ENCODE measurements at places on chromosomes 16 and 17.

DNA sequence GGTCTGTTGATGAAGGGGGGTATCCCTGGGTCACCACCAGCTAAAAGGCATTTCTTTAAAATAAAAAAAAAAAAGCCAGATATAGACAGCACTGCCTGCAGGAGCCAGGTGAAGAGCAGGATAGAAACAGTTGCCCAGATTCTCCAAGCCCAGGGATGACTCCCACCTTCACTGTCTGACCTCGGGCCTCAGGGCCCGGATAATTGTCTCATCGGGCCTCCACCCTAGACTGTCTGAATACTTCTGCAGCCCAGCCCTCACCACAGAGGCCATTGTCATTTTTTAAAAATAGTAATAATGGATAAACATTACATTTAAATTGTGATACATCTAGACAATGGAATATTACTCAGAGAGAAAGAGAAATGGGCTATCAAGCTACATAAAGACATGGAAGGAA, 92.8 kb upstream of the TNRC6C start:
- DNase-seq: no peak

DNA sequence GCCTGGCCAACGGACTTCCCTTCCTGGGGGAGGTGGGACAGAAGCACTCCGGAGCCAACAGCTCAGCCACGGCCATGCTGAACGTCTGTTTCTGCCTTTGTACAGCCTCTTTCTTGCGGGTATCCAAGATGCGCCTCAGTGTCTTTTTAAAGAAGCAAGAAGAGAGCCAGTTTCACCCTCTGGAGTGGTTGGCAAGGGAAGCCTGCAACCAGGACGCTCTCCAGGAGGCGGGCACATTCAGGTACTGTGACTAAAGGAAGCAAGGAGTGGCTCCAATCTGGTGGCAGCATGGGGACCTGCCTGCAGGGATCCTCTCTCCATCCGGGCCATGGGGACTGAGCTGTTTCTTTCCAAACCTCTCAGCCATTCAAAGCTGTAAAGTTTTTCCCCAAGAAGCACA, 60.6 kb upstream of the ENDOV start:
- DNase-seq: no peak

- DNase-seq: no peak
These were observed 115.5 kb downstream of the SOCS1 start for GRCh38 chr16:11140466-11140865.

- DNase-seq: peak; percentile 47
These were observed 6.6 kb upstream of the JUP start for GRCh38 chr17:41792845-41793783.

DNA sequence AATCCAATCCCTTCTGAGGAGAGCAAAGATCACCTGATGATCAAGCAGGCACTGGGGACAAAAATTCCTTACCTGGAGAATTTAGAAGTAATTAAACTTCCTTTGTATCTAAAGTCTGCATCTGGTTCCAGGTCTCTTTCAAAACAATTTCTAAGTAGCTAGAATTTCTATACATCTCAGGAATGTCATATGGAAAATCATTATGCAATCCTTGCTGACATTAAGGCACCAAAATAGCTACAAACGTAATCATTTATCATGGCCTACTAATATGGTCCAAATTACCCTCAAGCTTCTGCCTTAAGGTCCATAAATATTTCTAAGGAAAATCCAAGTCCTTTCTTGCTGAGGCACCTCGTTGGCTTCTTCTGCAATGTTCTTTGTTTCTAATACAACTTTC, 32.9 kb upstream of the YPEL2 start:
- DNase-seq: no peak

DNA sequence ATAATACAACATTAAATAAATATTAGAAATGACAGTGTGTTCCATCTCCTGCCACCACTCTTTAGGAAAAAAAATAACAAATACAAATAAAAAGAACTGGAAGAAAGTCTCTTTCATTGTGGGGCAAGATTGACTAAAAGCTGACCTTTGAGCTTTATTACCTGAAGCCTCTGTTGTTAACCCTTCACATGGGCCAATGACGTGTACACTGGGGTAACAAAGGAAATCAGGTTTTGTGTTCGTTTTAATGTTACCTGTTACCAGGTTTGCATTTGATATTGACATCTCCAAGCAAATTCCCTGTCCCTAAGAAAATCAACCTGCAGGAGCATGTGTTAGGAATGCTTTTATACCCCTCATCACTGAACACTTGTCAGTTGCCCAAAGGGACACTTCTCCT, 39.0 kb downstream of the NLK start:
- no peak for DNase-seq

DNA sequence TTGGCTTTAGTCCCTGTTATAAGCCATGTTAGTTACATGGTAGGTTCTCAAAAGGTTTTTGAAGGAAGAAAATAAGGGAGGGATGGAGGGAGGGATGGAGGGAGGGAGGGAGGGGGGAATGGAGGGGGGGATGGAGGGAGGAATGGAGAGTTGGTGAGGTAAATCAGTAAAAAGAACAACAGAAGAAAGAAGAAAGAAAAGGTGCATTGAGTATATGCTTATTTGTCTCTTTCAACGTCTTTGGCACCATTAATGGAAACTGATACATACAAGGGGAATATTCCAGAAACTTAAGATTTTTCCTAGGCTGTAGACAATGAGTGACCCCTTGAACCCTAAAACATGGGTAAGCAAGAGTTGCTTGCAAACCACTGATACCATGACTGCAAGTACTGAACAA, 1056.3 kb downstream of the CDH11 start:
- no peak for DNase-seq

GRCh38 chr17:59366773-59367656, 35.6 kb downstream of the YPEL2 start:
- no peak for DNase-seq

DNA sequence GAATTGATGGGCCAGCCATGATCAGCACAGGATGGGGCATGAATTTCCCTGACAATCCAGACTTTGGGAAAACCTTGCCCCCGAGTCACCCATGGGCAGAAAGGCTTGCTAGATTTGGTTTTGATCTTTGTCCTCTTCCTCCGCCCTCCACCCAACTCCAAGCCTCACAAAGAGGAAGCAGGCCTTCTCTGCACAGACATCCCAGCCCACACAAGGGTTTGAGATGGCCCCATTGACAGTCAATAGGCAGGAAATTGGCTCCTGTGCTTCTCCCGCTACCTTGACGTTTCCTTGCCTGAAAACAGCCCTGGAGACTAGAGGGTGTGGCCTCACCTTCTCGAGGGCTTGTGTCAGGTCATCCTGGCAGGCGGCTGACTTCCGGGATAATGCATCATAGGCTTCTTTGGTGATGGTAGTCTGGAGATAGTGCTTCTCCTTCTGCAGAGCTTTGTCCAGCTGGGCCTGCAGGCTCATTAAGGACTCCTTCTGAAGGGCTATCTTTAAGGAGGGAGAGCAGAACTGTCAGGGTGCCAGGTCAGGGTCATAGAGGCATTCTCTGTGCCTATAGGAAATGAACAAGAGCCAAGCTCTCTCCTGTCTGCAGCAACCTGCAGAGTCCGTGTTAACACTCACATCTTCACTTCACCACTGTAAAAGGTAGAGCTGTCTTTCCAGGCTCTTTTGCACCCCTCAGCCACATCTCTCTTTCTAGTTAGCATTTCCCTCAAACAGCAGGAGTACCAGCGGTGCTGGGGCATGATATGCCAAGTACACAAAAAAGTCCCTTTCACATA, 32.2 kb downstream of the DHX38 start:
- DNase-seq: no peak

DNA sequence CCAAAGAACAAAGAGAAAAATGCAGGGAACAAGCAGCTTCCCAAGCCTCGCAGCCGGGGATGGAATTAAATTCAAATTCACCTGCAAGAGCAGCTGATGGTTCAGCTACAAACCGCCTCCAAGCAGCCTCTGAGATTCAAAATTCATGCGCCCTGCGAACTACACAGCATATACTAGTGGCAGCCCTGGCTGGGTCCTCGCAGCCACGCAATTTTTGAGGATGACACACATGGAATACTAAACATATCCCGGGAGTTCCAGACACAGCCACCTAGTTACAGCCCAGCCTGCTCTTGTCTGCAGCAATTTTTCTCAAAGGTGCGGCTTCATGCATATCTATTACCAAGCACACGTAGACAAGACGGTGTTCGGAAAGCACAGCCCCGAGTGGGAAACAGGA, 35.9 kb upstream of the KIFC3 start:
- DNase-seq: no peak

DNA sequence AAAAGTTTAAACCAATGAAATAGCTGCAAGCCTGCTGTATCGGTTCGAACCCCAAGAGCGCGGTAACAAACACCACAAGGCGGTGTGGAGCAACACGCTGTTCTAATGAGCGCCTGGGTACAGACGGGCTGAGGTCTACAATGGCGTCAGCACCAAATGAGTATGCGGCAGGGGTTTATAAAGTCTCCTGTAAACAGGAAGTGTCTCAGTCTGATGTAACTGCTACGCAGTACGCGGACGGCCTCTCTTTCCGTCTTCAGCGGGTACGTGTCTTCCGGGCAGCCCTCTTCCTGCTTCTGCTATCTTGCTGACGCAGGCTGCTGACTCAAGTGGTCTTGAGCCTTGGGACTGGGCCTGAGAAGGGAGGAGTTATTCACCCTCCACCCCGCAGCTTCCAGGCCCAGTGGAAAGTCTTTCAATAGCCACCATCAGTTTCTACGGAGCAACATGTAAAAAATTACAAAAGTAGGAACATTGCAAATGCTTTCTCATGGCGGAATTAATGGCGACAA, 40.5 kb upstream of the KCNJ2 start:
- DNase-seq: no peak

GRCh38 chr16:19733551-19733950, 15.5 kb downstream of the IQCK start:
- no peak for DNase-seq

GRCh38 chr17:47802341-47803022, 19.1 kb downstream of the OSBPL7 start:
- DNase-seq: peak; percentile 91
